ENCODE measurements at places on chromosomes 5 and 9. TPM values are rescaled to one million over a fixed set of nuclear protein-coding genes. Genes with fewer than 3 reads are reported as not detected.

- DNase-seq, result no peak
Measured at GRCh38 chr5:91850031-91850430, 466.9 kb upstream of the ARRDC3 start.

DNA sequence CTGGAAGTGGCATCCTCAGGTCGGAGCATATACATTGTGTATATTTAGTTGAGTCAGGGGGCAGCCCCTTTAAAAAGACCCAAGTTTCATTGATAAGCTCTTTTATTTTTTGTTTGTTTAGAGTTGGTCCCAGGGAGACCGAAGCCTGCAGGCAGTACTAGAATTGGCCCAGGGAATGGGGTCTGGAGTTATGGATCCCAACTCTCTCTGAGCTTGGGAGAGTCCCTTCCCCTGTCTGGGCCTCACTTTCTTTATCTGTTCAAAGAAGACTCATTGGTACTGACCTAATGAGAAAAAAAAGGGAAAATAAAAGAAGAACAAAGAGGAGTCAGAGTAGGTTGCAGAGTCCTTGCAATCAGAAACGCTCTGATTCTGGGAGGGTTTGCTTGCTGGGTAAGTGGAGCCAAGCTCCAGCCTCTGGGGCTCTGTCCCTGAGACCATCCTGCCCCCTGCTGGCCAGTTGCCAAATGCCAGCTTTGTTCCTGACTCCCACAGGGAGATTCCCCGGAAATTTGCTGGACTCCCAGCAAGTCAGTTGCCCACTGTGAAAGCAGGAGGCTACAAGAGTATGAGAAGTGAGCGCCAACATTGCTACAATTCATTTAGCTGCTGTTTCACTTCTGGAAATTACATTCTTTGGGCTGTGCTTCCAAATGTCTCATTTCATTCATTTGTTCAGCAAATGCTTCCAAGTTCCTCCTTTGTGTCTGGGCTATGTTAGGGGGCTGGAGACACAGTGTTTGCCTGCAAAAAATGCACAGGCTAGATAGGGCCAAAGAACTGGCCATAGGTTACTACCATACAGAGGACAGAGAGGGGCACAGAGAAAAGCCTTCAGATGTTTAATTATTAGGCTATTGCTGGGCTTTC lies 156.2 kb downstream of the MELK start:
- DNase-seq, result no peak

GRCh38 chr9:70902171-70902570 lies 219.2 kb downstream of the TRPM3 start:
- no peak for DNase-seq

GRCh38 chr9:98652741-98653140 lies 56.0 kb downstream of the GABBR2 start:
- DNase-seq, result no peak

ROPN1L gene
- total RNA-seq, result 1.9 TPM

GRCh38 chr5:112918679-112919078 lies 3.3 kb downstream of the REEP5 start:
- DNase-seq, result no peak

GRCh38 chr5:81908771-81909170 lies 63.1 kb upstream of the ATG10 start:
- DNase-seq, result no peak

GRCh38 chr9:80867731-80868130 lies 821.6 kb downstream of the TLE1 start:
- DNase-seq, result no peak

DNA sequence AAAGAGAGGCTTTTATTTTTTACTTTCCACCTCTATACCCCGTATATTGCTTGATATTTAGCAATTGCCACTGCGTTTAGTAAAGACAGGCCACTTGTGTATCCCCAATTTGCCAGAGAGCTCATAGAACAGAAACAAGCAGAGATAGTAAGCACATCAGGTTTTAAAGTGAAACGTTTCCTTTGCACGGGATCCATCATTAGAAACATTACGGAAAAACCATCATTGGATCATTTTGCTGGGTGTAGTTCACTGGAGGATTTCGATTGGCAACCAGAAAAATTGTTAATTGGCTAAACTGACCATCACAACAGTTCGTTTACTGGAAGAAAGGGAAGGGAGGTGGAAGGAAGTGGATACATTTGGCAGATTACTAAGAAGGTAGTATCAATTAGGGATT lies 149.4 kb upstream of the STK32A start:
- no peak for DNase-seq
